ENCODE measurements at places on chromosomes 7 and 10.

DNA sequence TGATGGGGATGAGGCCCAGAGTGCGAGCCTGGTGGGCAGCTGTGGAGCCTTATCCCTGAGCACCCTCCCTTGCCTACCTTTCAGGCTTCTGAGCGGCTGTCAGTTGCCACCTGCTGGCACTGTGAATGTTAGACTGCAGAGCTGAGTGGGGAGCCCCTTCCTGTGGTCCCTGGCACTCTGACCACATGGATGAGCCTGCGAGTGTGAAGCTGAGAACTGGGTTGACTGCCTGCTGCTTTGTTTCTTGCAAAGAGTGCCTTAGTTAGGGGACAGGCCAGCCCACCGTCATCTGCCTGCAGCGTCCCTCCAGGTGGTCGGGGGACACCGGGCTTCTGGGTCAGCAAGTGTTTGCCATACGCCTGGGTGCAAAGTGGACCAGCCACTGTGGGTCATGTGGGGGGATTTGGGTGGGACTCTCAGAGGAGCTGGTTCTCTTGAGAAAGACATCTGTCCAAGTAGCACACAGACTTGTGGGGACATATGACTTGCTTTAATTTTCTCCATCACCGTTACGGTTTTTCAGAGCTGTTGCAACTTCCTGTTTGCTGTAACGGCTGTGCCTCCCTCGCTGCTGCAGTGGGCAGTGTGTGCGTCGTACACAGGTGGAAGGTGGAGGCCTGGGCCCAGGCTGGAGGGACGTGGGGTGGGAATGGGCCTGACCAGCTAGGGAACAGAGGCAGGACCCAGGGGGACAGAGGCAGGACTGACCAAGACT lies 13.7 kb downstream of the INPP5A start:
- DNase-seq: peak; percentile 58

DNA sequence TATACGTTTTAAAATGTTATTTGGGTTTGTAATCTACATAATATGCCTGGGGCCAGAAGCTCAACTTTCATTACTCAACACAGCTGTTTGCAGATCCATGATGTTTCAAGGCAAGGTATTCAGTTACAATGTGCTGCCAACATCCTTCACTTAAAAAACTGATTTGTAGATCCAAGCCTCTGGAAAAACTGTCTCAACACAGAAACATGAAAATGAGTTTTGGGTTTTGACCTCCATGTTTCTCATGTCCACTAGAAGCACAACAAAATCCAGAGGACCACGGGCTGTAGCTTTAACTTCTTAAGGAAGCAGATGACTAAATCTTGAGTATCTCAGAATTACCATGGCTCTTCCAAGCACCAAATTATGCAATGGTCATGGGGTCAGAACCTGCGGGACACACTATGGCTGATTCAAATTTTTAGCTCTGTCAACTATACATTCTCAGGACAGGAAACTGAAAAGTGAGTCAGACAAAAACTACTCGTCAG lies 247.1 kb upstream of the GRB10 start:
- no peak for DNase-seq

- DNase-seq: no peak
These were observed 191.7 kb upstream of the FERD3L start for GRCh38 chr7:19336836-19337383.

GRCh38 chr7:143492043-143492471 lies 14.4 kb downstream of the TAS2R41 start:
- no peak for DNase-seq

- no peak for DNase-seq
These were observed 145.1 kb upstream of the MEOX2 start for GRCh38 chr7:15831606-15832005.

DNA sequence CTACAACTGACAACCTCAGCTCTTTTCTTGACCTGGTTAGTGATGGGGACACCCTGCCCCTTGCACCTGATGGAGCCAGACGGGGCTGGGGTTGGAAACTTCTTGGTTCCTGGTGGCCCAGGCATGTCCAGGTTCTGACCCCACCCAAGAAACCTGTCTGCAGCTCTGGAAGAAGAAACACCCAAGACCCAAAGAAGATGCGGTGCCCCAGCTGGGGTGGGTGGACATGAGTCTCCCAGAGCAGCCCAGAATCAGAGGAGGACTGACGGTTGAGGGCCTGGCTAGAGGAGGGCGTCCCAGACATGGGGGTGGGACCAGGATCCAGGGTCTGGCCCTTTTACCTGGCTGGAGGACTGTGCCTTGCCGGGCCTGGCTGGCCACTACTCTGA lies 202.4 kb downstream of the GLRX3 start:
- no peak for DNase-seq

GRCh38 chr7:23685731-23686130 lies 5.7 kb downstream of the FAM221A start:
- DNase-seq: no peak

DNA sequence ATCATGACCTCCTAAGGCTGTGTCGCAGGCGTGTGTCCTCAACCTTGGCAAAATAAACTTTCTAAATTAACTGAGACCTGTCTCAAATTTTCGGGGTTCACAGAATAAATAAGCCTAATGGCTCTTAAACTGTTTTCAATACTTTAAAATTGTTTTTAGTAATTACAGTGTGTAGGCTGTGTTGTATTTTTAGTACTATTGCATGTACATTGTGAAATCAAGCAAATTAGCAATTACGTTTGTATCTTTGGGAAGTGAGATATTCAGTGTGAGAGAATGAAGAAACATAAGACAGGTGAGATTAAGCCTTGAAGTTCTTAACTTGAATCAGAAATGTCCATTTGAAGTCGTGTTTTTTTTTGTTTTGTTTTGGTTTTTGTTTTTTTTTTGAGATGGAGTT lies 4.8 kb upstream of the AKR1B10 start:
- DNase-seq: no peak

GRCh38 chr10:6009961-6010360 lies 32.6 kb upstream of the IL15RA start:
- DNase-seq: no peak

GRCh38 chr7:124031919-124032318 lies 948 bp downstream of the TMEM229A start:
- no peak for DNase-seq

DNA sequence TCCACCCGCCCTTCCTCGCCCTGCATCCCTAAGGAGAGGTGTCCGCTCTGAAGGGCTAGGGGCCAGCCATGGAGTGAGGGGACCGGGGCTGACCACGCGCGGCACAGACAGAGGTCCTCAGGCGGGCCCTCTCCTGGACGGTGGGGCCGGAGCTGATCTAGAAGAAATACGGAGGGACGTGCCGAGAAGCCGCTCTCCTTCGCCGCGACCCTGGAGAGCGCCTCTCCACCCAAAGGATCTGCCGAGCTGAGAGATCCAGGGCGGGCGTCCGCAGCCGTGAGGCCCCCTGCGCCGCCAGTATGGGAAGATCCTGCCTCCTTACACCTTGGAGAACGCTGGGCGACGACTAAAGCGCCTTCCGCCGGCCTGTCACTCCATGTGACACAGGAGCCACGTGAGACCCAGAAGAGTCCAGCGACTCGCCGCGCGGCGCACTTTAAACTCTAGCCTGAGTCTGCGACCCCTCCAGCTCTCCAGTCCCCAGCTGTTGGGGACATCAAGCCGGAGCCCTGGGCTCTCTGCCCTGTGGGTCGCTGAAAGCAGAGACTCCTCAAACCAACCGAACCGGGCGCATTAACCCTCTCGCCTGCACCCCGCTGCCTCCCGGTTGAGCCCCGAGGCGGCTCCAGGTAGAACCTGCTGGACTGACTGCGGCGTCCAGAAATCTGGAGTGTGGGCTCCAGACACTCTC lies 1.5 kb upstream of the SFMBT2 start:
- DNase-seq: peak; percentile 26

GRCh38 chr7:21641546-21641945 lies 98.7 kb downstream of the DNAH11 start:
- DNase-seq: no peak

DNA sequence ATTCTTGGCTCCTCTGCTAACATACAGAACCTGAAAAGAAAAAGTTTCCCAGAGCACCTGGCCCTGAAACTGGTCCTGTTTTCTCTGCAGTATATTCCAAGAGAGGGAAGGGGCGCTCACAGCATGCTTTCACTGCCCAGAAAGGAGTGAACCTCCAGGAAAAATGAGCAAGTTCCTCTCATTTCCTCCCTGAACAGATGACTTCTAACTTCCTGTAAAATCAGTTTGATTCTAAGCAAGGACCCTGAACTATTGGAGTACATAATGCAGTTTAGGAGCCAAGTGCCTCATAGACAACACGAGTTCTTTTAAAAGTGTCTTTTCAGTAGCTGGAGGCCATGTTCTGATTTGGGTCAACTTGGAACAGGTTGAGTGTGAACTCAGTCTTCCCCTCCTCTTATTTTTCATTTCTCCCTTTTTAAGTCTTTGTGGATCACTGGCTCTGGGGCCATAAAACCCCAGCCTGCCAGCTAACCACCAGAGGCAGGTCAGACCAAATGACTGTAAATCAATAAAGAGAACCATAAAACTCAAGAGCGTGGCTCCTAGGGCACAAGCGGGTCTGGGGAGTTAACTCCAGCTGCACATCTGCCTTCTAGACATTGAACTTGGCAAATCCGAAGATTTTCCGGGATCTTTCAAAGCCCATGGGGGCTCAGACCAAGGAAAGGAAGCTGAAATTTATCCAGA lies 5.9 kb upstream of the LRRC18 start:
- DNase-seq: no peak

All from natural killer cell (primary cell).